ENCODE measurements at places on chromosomes 1 and 21.

GRCh38 chr1:206814716-206815341 lies 42.5 kb upstream of the IL10 start:
- DNase-seq: no peak

DNA sequence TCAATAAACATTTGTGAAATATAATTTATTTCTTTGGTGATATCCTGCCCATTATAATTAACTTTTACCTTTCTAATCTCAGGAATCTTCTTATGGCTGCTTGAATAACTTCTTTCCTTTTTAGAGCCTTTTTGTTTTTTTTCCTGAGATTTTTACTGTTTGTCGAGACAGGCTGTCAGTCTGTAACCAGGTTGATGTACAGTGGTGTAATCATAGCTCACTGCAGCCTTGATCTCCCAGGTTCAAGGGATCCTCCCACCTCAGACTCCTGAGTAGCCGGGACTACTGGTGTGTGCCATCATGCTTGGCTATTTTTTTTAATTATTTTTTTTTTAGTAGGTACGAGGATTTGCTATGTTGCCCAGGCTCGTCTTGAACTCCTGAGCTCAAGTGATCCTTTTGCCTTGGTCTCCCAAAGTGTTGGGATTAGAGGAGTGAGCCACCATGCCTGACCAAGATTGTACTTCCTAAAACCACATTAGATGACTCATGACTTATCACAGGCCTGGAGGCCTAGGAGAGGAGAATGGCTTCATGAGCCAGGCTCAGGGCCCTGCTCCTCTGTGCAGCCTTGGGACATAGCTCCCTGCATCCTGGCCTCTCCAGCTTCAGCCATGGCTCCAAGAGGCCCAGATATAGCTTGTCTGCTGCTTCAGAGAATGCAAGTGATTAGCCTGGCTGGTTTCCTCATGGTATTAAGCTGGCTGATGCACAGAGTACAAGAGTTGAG lies 48.6 kb downstream of the CTH start:
- no peak for DNase-seq

- no peak for DNase-seq
Observed at GRCh38 chr21:36207577-36208320, 51.1 kb downstream of the DOP1B start.

- DNase-seq: no peak
Observed at GRCh38 chr1:176193663-176194062, 13.4 kb downstream of the COP1 start.

DNA sequence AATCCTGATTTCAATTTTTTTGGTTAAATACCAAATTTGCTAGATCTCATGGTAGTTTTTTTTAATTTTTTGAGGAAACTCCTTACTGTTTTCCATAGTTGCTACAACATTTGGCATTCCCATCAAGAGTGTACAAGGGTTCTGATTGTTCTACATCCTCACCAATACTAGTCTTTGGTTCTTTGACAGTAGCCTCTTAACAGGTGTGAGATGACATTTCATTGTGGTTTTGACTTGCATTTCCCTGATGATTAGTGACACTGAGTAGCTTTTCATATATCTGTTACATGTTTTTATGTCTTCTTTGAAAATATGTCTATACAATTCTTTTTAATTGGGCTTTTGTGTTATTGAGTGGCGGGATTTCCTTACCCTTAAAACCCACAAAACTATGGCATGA lies 20.9 kb upstream of the RGS13 start:
- no peak for DNase-seq

DNA sequence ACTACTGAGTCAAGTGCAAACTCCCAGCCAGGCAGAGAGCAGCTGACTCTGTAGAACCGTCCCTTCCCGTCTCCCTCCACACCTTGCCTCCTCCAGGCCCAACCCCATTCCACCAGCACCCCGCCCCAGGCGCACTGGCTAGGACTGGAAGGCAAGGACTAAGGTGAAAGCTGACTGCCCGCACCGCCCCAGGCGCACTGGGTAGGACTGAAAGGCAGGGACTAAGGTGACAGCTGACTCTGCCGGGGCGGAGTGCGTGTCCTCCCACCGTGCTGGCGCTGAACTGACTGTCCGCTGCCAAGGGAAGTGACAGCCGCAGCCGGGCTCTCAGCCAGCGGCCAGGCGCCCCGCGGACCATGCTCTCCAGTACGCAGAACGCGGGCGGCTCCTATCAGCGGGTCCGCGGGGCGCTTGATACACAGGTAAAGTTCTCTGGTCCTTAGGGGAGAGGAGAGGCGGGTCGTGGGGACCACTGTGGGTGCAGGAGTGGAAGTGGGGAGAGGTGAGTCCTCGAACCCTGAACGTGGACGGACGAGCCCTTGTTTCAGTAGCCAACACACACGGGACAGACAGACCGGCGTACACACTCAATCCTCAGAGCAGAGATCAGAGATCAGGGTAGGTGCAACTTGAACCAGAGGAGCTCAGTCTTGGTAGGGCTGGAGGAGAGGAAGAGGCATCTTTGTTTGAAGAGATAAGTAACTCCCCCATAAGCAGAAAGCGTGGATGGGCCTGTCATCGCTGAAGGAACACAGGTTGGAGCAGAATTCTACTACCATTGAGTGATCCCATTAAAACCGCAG lies 58.0 kb downstream of the RBM11 start:
- no peak for DNase-seq

DNA sequence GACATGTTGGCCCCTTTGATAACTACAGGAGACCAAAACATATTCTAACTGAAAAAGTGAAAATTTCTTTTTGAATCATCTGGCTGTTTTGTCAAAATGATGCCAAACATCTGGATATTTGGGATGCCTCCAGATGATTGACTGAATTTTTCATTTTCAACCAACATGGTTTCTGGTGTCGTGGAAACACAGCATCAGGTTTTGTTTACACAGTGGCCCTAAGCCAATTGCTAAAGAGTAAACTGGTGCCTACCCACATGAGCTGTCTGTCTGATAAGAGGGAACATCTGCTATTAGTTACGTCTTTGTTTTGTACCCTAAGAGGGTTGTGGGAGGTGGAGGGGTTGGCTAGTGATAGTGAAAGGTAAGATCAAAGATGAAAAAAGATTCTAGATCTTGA lies 204.8 kb downstream of the KCNK2 start:
- no peak for DNase-seq

DNA sequence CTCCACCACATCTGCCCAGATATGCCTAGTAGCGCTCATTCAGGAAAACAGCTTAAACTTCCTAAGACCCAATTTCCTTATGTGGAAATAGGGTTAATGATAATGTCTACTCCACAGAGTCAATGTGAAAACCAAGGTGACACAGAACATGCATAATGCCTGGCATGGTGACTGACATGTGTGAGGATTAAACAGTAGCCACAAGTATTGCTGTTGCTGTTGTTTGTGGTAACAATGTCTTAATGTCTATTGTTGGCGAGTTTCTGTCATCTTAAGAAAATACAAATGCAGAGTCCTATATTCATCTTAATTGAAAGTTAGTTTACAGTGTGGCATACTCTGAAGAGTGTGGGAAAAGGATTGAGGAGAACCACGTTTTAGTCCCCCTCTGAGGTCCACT lies 75.6 kb upstream of the NGF start:
- DNase-seq: no peak

Measured in stimulated activated CD4-positive, alpha-beta T cell treated with anti-CD3 and anti-CD28 coated beads, Interleukin-15, amount 100 ng/mL, for 1 hour (primary cell).